ENCODE measurements at places on chromosomes 3 and 15.

DNA sequence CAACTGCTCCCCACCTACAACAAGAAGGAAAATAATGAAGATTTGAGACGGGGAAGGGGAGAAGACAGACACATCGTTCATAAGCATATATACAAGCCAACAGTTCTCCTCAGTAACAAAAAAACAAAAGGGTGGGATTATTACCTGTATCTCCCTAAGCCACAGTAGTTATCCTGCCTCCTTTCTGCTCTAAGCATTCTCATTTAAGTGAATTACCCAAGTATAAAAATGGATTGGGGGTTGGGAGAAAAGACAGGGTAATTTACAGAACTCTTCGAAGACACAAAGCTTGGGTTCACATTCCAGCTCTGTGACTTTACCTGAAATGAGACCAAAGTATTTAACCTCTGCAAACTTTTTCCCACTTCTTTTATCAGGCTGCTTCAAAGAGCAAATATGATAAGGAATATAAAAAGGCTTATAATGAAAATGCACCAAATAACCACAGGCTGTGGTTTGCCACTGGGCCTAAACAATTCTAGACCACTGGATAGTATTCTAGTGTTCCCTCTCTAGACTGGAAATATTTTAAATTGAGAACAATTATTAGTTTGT, 64.4 kb downstream of the UACA start:
- DNase-seq: no peak

DNA sequence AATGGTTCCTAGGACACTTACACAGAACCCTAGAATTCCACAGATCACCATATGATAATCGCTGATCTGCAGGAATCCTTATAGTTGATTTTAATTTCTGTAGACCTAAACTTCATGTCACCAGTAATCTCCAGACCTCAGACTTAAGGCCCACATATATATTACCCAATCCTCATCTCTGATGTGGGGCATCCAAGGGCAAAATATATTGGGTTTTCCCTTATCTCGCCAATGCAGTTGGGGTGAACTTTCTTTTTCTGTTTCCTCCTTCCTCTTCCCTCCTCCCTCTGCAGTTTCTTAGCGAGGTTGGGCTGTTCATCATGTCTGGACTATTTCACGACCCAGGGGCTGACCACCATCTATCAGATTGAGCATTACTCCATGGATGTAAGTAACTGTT, 230.2 kb downstream of the P3H2 start:
- no peak for DNase-seq

DNA sequence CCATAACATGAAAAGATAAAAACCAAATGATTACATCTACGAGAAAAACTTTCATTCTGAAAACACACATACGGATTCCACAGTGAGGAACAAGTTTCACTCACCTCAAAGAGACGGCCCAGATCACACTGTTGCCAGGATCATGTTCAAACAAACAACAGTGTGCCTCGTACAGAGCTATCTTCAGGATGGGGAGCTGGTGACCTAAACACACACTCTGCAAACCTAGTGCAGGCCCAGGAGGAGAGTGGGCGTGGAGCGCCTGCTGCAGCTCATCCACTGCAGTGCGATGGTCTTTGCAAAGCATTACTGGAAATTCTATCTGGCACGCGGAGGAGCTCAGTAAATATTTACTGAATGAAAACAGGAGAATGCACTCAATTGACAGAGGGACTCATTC, 38.5 kb downstream of the TAMM41 start:
- DNase-seq: no peak

GRCh38 chr3:103512595-103512994, 1077.8 kb downstream of the ZPLD1 start:
- DNase-seq: no peak

DNA sequence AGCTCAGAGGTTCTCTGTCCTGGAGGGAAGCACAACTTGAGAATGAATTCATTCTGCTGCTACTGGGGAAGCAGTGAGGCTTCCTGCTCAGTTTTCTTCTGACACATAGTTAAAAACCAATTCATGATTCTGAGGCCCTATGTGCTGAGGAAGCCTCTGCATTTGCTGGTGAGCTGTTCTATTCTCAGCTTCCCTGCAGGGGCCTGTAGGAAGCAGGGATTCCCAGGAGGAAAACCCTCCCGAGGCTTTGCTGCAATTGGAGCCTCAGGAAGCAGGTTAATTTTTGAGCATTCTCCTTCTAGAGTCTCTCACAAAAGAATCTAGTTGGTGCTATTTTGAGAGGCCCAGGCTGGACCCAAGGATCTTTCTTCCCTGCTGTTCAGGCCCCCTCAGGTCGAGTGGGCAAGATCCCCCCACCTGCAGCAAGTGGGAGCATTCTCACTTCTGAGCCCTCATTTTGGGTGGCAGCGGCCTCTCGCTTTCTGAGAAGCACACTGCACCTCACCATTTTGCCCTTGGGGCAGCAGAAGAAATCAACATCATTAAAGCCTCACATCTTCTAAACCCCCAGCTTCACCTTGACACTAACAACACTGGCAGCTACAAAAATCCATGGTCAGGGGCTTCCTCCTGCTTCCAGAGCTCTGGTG, 197.5 kb upstream of the TSC22D2 start:
- no peak for DNase-seq

DNA sequence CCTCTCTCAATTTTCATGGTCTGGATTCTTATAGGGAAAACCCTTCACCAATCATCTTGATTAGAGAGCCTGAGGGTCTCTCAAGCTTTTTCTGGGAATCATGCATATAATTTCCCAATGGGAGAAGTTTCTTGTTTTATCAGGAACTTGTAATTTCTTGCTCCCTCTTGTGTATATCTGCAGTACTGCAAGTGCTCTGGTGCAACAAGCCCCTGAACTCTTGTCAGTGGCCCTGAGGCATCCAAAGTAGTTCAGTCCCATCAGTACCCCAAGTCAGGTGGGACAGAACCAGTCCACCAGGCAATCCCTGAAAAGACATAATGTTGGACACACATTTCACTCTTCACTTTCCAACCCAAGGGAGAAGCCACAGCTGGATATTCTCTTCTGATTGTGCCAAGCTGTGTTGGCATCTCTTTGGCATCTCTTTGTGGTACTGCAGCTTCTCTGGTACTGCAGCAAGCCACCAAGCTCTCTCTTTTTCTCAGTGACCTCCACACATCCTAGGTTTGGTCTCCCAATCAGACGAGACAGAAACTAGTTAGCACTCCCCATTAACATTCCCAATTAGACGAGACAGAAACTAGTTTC, 214.5 kb downstream of the ZIC4 start:
- DNase-seq: no peak

GRCh38 chr3:24899901-24900603, 405.4 kb upstream of the THRB start:
- no peak for DNase-seq

- DNase-seq: no peak
Observed at GRCh38 chr15:101313041-101313761, 18.2 kb upstream of the SNRPA1 start.

GRCh38 chr3:175941352-175941751, 1082.2 kb downstream of the NAALADL2 start:
- no peak for DNase-seq

- DNase-seq: no peak
Observed at GRCh38 chr15:27762471-27762870, 336.6 kb downstream of the OCA2 start.

DNA sequence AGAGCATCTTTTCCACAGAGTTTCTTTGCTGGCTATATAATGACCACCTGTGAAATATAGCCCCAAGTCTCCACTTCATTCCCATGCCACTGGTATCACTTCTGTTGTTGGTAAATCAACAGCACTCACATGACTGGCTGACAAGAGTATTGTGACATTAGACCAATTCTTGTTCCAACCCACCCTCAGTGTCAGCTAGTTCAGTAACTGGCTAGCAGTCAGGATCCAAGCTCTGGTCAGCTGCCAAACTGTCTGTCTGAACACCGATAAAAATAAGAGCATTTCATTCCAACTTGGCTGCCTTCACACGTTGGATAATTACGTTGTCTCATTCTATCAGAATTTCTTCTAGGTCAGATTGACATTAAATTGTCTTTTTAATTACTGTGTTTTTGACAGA, 166.5 kb downstream of the USP13 start:
- no peak for DNase-seq

DNA sequence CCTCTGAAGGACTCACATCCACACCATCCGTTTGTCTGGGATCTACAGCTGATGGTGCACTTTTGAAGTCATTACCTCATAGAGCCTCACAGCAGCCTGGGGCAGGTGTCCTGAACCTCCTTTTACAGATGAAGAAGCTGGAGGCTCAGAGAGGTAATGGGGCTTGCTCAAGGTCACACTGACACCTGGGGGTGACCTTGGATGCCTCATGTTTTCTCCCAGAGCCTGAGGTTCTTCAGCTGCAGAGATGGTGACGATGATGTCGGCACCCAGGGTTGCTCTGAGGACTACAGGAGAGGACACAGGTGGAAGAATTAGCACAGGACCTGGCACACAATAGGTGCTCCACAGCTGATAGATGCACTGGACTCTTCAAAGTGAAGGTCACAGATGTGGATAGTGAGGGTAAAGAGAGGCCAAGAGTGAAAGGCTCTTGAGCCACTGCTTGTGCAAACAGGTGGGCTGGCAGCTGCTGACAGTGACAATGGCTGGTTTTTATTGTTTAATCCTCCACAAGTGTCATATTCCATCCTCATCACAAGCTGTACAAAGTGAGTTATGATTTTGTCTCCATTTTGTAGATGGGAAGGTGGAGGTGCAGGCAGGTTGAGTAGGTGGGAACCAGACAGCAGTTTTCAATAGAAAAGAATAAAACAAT, 17.4 kb upstream of the ATP2B2 start:
- no peak for DNase-seq
